ENCODE measurements at places on chromosomes 7 and 10. TPM values are rescaled to one million over a fixed set of nuclear protein-coding genes. Genes with fewer than 3 reads are reported as not detected.

GRCh38 chr10:97401455-97401919 is 347 bp upstream of the RRP12 start:
- no peak for DNase-seq

DNA sequence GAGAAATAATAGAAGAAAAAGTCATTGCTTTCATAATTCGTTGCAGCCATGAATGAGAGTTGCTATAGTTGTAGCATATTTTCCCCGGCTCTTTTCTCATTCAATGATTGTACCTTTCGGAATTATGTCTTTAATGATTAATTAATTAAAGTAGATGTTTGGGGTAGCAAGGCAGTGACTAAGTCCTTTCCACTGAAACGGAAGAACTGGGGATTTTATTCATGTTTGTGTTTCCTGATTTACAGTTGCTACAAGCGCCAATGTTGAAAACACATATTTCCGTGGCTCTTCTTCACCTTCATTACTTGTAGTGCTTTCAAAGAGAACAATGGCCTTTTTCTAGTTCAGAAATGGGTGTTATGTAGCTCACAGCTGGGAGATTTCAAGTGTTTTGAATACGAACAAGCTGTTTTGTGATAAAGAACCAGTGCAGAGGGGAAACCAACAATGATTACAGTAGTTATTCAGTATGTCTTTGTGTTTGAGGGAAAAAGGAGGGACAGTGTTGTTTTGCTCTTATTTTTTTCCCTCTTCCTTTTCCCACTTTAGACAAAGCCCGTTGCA is 153.5 kb downstream of the NSUN6 start:
- DNase-seq: no peak

DNA sequence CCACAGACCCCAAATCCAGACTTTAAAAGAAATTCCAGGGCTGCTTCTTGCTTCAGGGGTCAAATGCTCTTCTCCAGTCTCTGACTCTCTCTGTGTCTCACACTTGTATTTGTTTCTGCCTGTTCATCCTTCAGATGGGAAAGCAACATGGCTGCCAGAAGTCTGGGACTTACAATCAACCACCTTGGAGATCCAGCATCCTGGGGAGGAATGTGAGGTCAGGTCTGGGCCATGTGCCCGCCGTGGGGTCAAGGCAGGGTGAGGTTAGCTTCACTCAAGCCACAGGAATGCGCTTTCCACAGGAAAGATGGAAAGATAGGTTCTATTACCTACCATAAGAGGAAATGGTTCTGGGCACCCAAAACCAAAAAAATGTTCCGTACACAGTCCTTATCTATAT is 34.3 kb upstream of the NPVF start:
- no peak for DNase-seq

GRCh38 chr10:125227546-125227945 is 67.2 kb upstream of the CTBP2 start:
- DNase-seq: no peak

SH2D4B gene
- total RNA-seq: not detected

DNA sequence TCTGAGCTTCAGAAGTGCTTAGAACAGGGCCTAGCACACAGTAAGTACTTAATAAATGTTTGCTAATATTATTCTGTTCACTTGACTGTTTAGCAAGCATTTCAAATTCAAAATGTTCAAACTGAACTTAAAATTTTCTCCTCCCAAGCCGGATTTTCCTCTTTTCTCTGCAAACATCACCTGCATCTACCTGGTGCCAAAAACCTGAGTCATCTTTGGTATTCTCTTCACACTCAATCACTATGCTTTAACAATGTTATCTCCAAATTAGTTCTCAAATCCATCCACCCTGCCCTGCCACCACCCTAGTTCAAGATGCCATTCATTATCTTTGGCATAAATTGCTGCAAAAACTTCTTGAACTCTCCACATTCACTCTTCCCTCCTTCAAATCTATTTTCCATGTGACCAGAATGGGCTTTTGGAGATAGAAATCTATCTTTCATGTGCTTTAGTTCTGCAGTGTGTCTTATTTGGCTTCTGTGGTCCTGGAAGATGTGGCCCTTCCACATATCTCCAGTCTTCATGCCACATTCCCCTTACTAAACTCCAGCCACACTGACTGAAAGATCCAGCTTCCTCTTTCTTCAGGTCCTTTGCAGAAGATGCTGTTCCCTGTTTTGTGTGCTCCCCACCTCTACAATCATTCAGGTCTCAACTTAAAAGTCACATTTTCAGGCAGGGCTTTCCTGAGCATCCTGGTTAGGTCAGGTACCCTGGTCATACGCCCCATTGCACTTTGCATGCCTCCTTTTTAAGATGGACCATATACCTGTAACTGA is 2.0 kb downstream of the GGCT start:
- DNase-seq: no peak

PARP12 gene
- total RNA-seq: 184 TPM

ACSM6 gene
- total RNA-seq: not detected

- no peak for DNase-seq
Observed at GRCh38 chr7:138978541-138979184, 2.5 kb downstream of the KIAA1549 start.

PLAC9 gene
- 4.0 TPM for total RNA-seq

SPDYE6 gene
- not detected for total RNA-seq

- DNase-seq: no peak
Observed at GRCh38 chr7:13508586-13508985, 480.9 kb downstream of the ETV1 start.

DNA sequence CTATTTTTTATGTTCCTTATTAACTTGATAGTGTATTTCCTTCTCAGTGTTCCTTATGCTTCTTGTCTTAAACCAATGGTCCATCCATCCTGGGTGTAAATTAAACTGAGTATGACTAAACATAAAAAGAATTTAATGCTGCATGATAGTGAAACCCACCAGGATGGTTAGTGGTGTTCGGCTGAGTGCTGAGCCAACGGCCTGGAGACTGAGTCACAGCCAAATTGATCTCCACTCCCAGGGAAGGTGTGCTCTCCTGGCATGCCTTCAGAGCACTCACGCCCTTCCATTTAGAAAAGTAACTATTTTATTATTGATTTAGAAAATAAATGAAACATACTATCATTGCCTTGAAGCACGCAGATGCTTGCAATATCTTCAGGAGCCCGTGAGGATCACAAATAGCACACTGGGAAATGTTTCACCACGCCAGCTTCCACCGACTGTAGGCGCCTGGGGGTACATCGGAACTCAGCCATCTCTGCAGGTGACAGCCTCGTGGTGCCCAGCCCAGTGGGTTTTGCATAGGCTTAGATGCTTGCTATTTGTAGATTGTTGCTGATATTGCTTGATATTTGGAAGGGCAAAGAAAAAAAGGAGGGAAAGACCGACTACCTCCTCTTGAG is 40.0 kb upstream of the LOXL4 start:
- no peak for DNase-seq

DNA sequence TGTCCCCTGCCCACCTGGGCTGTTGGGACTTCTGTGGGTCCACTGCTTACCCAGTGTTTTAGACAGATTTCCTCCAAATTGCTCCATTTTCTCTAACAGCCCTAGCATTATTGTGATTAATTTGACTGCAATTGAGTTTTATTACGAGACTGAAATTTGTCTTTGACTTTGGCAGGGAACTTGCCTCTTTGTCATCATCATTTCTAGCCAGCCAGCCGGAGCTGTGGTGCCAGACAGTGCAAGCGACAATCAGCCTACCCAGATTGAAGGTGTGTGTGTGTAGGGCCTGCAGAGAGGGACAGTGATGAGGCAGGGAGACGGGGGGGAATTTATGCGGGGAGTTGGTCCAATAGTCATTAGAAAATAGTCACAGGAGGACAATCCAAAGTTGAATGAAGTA is 743.0 kb downstream of the NRG3 start:
- no peak for DNase-seq

DNA sequence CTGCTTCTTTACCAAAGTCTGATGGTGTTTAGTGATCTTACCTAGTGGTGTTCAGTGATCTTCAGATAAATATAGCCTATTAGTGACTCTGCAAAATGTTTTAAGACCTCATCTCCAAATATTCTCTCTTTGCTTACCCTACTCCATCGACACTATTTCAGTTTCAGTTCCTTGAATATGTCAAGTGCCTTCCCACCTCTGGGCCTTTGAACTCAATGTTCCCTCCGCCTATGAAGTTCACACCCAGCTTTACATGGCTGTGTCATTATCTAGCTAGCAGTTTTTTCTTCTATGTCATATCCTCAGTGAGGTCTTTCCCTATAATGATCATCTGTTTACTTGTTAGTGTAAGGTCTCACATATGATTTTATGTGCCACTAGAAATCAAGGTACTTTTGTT is 322.6 kb downstream of the DGKB start:
- no peak for DNase-seq

GRCh38 chr7:104960741-104961448 is 53.1 kb upstream of the KMT2E start:
- no peak for DNase-seq

MSMB gene
- not detected for total RNA-seq

WEE2 gene
- total RNA-seq: not detected

GRCh38 chr10:50506861-50507573 is 116.7 kb downstream of the SGMS1 start:
- no peak for DNase-seq

CPA2 gene
- total RNA-seq: 2.7 TPM

- DNase-seq: no peak
Observed at GRCh38 chr7:92119213-92119759, 15.0 kb downstream of the CYP51A1 start.

DNA sequence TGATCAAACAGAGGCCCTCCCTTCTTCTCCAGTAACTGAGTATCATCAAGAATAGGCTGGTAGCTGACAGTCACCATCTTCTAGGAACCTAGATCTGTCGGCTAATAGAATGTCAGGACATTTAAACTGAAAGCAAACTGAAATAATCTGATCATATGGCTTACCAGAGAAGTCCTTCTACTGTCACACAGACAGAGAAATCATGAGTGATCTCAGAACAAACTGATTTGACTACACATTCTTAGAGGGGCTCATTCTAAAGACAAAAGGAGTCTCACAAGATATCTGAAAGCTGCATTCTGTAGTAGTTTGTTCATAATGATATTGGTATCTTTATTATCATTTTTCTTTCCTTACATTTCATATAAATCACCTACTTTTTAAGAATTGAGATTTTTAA is 130.9 kb upstream of the ADCY1 start:
- no peak for DNase-seq

DNA sequence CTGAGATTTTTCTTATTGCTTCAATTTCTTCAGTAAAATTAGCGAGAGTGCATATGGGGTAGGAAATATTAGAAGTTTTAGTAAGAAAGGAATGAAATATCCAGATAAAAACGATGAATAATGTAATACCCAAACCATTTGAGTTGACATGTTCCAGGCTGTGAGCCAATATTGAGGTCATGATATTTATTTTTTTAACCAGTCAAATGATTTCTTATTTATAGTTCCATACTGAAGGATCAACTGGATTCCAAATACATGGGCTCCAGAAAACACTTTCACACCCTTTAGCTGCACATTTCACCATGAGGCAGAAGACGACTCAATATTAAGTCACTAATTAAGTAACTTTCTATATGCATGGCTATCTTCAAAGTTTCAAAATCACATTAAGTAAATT is 312.5 kb downstream of the PPP1R3A start:
- DNase-seq: no peak

PON1 gene
- not detected for total RNA-seq

SPDYE2 gene
- total RNA-seq: not detected

DNA sequence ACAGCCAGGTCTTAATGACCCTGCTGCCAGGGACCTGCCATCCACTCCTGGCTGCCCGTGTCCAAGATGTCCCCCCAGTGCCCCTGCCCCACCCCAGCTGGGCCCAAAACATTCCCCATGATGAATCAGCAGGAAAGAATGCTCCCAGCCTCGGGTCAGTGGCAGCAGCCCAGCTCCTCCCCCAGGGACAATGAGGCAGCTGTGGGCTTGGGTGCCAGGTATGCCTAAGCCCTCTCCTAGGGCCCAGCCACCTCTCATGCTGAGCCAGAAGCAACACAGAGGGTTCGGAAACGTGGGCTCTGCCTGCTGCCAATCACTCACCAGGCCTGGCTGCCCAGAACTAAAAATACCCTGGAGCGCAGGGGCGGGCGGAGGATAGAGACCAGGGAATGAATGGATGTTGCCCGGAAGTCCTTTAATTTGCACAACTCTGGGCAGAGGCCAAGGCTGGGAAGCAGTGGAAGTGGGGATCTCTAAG is 1.5 kb upstream of the LOXL4 start:
- no peak for DNase-seq

GRCh38 chr10:110569122-110569521 is 1.6 kb downstream of the SMC3 start:
- no peak for DNase-seq

DNA sequence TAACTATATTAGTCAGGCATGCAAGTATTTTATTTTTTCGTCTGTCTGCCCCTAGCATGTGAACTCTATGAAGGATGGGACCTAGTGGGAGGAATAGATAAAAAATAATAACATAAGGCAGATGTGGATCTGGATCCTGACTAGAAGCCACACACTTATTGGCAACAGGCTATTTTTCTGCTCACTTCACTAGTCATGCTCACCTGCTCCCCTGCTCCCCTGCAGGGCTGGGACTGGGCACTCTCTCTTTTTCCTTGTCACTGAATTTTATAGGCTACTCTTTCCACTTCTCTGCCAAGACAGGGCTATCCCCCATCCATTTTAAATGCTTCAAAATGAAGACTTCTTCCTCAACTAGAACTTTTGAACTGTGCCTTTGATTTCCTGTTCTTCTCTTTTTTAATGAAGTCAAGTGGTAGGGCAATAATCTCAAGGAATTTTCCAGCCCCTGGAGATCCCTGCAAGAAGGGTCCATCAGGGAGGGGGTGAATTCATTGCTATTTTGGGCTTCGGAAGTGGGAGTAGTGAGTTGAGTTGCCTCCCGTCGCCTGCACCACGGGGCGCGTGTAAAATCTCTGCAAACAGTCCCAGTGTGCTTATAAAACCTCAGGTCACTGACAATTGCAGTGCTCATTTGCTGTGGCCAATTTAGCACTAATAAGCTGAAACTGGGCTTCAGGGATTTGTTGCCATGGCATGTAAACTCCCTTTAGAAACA is 156.7 kb upstream of the NPVF start:
- no peak for DNase-seq

Data from Peyer's patch (tissue), 4 donors.